ENCODE measurements at places on chromosomes 16 and 17. TPM values are rescaled to one million over a fixed set of nuclear protein-coding genes. Genes with fewer than 3 reads are reported as not detected.

DNA sequence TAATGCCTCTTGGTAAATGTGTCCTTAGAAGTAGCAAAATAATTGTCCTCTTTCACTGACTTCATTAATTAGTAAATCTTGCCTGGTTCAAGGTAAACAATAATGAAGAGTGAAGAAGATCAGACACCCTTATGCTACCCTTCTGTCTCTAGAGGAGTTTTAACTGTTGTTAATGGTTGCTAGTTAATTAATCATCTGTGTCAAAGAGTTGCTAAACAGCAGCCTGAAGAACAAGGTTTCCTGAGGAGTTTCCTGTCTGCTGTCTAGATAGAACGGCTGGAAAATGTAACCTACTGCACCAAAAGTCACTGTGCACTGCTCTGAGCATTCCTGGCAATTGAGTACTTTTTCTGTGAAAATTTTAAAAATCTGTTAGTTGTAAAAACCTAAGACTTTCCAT, 131.3 kb downstream of the NLK start:
- peaks cover 9% of the 10 kb centered on the region for H3K4me1 ChIP-seq
- H3K27me3 ChIP-seq, result no peaks in the 10 kb centered on the region
- H3K27ac ChIP-seq, result no peak overlapping the region
- H3K36me3 ChIP-seq, result peaks cover 2% of the 10 kb centered on the region
- H3K4me3 ChIP-seq, result no peak overlapping the region

ZNF778 gene
- polyA plus RNA-seq, result 3.2 TPM

GRCh38 chr17:9472541-9472940, 103.1 kb downstream of the STX8 start:
- no peak overlapping the region for H3K4me3 ChIP-seq
- H3K4me1 ChIP-seq, result no peaks in the 10 kb centered on the region
- peaks cover 13% of the 10 kb centered on the region for H3K36me3 ChIP-seq
- no peaks in the 10 kb centered on the region for H3K27me3 ChIP-seq

SBK1 gene
- 1.1 TPM for polyA plus RNA-seq

DUXB gene
- polyA plus RNA-seq, result not detected

- H3K4me3 ChIP-seq, result peak within 1 kb of the TSS; percentile 44
- peak; percentile 32 for DNase-seq
- peaks cover 14% of the 10 kb centered on the region for H3K4me1 ChIP-seq
- H3K27ac ChIP-seq, result peak within 1 kb of the TSS; percentile 45
Measured at GRCh38 chr16:67528222-67528869, at the start of gene RIPOR1. TSS of gene RIPOR1 (plus strand) at chr16:67528829. CDS start at chr16:67538447, 9,618 bp downstream.

Data from small intestine (tissue), 16 donors.